Tongue (tissue), 3 donors: ENCODE measurements at places on chromosomes 5 and 9. TPM values are rescaled to one million over a fixed set of nuclear protein-coding genes. Genes with fewer than 3 reads are reported as not detected.

The ANKDD1B gene
- 2.3 TPM for total RNA-seq

The TICAM2 gene
- total RNA-seq, result 4.0 TPM

The PCDHA7 gene
- 0.21 TPM for total RNA-seq

The PGM5 gene
- total RNA-seq, result 94.5 TPM

The TLR4 gene
- 8.8 TPM for total RNA-seq

The HRH2 gene
- total RNA-seq, result 1.7 TPM

The RASEF gene
- total RNA-seq, result 5.5 TPM

The PCDHA1 gene
- total RNA-seq, result not detected

The DRD1 gene
- 0.21 TPM for total RNA-seq

The CNTNAP3 gene
- 18.9 TPM for total RNA-seq

The PLAC8L1 gene
- total RNA-seq, result not detected

The FGD3 gene
- 7.1 TPM for total RNA-seq

GRCh38 chr9:7509576-7510145 lies 289.9 kb downstream of the DMAC1 start:
- peak; percentile 38 for DNase-seq

DNA sequence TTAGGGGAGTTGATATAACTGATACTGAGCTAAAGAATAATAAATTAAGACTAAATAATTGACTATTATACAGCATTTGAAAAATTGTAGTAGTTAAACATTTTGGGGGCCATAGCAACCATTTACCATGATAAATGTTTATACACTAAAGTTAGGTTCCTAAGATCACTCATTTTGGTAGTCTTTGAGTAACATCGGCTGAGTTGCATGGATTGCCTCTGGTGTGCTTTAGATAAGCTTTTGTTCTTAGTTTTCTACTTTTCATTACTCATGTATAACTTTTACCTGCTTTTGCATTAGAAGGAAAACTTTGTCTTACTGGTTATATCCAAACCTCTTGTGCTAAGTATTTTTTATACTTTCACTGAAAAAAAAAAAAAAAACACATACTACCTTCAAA lies 101.2 kb downstream of the SLC44A1 start:
- no peak for DNase-seq

GRCh38 chr5:142472306-142472951 lies 147.6 kb upstream of the SPRY4 start:
- DNase-seq, result no peak

DNA sequence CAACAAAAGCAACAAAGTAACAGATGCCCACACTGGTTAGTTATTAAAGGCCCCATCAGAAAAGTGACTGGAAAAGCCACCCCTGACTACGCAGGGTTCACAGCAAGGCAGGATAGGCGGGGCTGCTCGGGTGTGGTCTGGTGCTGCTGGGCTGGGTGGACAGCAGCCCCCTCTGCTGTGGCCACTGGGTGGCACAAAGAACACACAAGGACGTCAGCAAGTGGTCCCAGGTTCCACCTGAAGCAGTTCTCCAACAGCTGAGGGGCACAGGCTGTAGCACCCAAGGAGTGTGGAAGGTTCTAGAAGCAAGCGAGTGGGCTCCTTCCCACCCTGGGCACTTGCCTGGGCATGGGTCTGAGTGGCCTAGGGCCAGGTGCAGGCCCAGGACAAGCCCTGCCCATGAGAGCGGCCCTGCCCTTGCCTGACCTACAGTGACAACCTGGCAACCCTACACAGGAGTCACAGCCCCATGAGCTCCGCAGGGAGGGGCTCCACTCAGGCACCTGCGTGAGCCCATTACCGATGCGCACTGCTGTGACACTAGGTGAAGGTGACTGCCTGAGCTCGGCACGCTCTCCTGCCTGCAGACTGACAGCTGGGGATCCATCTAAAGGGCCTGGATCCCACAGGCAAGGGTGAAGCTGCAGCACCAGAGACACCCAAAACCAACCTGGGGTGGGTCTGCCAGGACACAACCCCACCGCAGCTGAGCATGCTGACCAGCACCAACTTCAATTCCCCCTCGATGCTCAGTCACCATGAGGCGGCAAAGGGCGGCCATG lies 8.1 kb downstream of the BRD9 start:
- DNase-seq, result no peak

DNA sequence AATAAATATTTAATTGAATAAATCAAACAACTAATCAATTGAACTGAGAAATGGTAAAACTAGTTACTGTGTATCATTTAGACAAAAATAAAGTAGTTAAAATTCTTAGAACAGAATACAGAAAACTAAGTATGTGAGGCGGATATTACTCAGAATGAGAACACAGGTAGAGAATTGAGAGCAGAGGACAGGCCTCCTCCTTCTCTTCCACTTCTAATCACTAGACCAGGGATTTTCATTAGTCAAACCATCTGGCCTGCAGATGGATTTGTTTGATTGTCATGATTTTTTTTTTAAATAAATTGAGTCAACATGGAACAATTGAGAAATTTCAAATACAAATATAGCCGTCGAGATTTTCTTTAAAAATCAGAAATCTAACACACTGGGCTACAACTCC lies 198.6 kb upstream of the HMHB1 start:
- no peak for DNase-seq

- no peak for DNase-seq
Measured at GRCh38 chr9:78005231-78006002, 26.2 kb downstream of the GNAQ start.

GRCh38 chr5:93578813-93579691 lies 2.0 kb downstream of the NR2F1-AS1 start:
- DNase-seq, result peak; percentile 77

DNA sequence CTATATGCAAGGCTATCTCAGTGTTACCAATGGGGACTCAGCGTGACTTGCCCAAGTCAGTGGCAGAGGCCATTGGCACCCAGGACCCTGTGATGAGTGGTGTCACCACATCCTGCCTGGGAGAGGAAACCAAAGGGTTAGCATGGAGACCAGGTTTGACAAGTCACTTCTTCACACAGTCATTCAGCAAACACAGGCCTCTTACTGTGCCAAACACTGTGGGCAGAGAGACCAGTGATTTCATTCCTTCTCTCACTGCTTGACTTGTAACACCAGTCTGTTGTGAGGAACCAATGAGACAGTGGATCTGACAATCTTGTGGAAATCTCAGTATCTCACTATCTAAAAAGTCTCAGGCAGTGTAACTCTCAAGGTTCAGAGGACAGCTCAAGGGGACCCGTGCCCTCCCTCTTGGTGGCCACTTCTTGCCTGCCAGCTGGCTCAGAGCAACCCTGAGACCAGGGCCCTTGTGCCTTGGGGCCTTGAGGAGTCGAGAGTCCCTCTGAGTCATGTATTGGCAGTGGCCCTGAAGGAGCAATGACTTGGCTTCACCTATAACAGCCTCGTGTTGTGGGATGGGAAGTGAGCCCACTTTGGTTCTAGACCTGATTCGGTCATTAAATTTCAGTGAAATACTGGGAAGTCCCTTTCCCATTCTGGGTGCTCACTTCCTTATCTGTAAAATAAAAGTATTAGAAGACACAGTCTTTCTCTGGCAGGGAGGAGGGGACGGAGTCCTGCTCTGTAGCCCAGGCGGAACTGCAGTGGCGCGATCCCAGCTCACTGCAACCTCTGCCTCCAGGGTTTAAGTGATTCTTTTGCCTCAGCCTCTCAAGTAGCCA lies 1.6 kb downstream of the FABP6 start:
- no peak for DNase-seq

DNA sequence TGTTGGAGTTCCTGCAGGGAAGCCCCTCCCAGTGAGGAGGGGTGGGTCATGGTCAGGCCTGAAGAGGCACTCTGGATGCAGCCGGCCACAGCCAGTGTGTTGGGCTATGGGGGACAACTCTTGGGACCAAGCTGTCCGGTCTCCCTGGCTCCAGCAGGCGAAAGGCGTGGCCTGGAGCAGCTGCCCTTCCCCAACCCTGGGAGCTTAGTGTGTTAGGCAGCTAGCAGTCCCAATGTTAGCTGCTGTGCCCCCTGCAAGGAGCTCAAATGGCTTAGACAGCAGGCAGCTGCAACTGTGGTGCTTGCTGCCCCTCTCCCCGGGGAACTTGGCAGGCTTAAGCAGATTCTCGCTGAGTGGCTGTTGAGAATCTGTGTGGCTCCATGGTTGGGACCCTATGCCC lies 67.5 kb upstream of the ACTBL2 start:
- DNase-seq, result peak; percentile 81

GRCh38 chr5:180605554-180606214 lies 14.4 kb upstream of the SCGB3A1 start:
- peak; percentile 61 for DNase-seq

- DNase-seq, result no peak
Measured at GRCh38 chr5:11166923-11167322, 405.9 kb upstream of the DAP start.

- DNase-seq, result no peak
Measured at GRCh38 chr5:68699966-68700365, 393.8 kb upstream of the SLC30A5 start.

DNA sequence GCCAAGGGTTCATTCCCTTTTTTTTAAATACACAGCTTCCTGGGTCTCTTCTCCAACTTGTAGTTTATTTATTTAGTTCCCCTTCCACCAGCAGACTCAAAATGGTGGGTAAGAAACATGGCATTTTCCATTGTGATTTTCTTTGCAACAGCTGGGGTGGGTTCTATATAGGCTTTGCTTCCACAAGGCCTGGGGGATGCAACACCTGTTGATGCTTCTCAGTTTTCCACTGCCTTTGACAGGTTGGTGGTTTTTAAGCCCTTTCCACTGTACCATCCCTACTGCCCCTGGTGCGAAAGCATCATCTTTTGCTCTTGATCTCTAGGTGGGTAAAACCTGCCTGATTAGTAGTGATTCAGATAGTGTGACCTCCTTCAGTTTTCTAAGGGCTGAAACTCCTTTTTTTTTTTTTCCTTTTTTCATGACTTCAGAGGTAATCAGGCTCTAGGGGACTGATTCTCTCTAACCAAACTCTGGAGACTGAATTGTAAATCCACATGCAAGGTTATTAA lies 8.5 kb downstream of the KDM3B start:
- DNase-seq, result no peak

- no peak for DNase-seq
Measured at GRCh38 chr5:158644301-158644700, 455.4 kb downstream of the EBF1 start.

DNA sequence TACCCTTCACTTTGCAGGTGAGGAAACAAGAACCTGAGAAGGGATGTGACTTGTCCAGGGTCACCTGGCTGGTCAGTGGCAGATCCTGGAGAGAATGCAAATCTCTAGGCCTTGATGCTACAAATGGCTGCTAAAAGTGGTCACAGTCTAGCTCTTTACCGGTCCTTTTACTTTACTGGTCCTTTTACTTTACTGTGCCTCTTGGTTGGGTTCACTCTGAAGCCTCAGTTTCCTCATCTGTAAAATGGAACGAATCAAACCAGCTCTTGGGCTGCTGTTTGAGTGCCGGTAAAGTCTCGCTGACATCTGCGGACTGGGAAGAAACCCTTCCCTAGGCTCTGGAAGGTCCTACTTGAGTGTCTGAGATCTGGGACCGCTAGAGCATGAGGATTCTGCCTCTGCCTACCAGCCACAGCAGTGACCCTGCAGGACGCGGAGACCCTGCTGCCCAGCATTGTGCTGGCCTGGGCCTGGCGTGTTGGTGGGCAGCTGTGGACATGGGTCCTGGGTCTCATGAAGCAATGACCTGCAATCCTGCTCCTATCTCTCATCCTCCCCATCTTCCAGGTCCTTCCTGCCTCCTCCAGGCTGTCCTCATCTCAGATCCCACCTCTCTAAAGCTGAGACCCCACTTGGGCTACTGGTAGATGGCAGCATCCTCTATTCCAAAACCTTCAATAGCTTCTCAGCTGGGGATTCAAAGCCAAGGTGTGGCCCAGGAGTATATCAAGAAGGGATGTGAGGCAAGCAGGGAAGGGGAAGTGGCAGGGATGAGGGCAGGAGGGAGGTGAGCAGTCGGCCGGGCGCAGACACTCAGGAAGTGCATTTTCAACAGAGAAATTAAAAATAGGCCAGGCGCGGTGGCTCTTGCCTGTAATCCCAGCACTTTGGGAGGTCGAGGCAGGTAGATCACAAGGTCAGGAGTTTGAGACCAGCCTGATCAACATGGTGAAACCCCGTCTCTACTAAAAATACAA lies 13.3 kb downstream of the CORO2A start:
- DNase-seq, result no peak

- DNase-seq, result no peak
Measured at GRCh38 chr9:76902395-76902794, 3.5 kb downstream of the PRUNE2 start.

DNA sequence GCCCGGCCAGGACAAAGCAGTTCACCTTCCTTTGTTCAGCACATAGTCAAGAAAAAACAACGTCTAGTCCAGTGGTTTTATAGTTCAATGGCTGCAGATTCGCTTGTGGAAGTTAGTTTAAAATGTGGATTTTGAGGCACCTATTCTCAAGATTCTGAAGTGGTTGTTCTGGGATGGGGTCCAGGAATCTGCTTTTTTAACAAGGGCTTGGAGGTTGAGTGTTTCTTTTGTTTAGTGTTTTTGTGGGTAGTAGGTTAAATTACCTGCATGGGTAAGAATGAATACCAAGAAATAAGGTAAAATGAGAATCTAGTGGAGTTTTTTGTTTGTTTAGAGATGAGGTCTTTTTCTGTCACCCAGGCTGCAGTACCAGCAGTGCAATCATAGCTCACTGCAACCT lies 28.4 kb upstream of the NADK2 start:
- no peak for DNase-seq

DNA sequence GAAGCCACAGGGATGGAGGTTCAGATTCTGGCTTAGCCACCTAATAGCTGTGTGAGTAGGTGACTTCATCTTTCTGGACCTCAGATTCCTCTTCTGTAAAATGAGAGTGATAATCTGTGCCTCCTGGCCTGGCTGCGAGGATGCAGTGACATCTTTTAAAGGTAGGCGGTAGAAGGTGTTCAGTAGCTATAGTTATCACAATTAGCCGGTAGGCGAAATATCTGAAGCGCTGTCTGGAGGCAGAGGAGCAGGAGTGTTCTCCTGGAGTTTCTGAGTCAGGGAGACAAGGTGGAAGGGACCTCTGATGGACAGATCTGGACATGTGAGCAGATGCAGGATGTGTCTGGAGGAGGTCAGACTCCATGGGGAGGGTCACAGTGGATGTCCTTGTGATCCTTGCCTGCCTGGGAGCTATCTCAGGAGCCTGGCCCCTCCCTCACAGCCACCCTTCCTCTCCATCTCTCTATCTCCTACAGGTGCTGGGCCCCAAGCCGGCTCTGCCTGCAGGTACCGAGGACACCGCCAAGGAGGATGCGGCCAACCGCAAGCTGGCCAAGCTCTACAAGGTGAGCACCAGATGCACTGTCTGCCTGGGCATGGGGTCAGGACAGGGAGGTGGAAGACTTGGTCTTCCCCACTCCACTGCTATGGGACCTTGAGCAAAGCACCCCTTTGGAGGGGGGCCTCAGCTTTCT lies 45.6 kb downstream of the GSN start:
- no peak for DNase-seq

DNA sequence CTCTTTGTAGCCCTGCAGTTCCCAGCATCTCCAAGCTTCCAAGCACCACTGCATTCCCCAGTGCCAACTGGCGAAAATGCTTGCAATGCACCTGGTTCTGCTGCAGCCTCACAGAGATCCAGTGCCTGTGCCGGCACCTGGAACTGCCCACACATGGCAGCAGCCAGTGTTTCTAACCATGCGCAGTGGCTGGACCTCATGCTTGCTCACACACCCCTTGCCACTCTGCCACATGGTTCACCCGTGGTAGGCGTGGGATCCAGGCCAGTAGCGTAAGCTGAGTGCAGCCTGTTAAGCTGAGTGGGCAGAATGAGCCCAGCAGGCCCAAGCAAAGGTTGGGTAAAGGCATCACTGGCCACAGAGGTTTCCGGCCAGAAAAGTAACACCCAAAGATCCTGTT lies 214.1 kb upstream of the VLDLR start:
- DNase-seq, result no peak
